ENCODE measurements at places on chromosomes 4 and X. TPM values are rescaled to one million over a fixed set of nuclear protein-coding genes. Genes with fewer than 3 reads are reported as not detected.

The AMBN gene
- 7.9 TPM for total RNA-seq

The CPEB2 gene
- total RNA-seq: 23.1 TPM

The PNMA3 gene
- 15.4 TPM for total RNA-seq

The PAGE1 gene
- total RNA-seq: not detected

The TRPC5OS gene
- total RNA-seq: 4.8 TPM

The ADGRG2 gene
- total RNA-seq: 1.9 TPM

The GPC4 gene
- 17.1 TPM for total RNA-seq

The ZAR1 gene
- 0.48 TPM for total RNA-seq

The FRMPD3 gene
- total RNA-seq: 2.4 TPM

The WDR1 gene
- 281 TPM for total RNA-seq

The DSPP gene
- total RNA-seq: 3.4 TPM

The LGI2 gene
- total RNA-seq: 2.9 TPM

The NEIL3 gene
- total RNA-seq: 2.6 TPM

The NDNF gene
- total RNA-seq: 6.3 TPM

The TEX11 gene
- total RNA-seq: not detected

The HTRA3 gene
- 17.8 TPM for total RNA-seq

The DCX gene
- 0.72 TPM for total RNA-seq

The PLAC1 gene
- 8.4 TPM for total RNA-seq

The ADAMTS3 gene
- 9.9 TPM for total RNA-seq

The MMAA gene
- total RNA-seq: 14.0 TPM

The ATOH1 gene
- total RNA-seq: 0.48 TPM
